ENCODE measurements at places on chromosomes 11 and 22.

- DNase-seq = no peak
These were observed 21.8 kb upstream of the CABP7 start for GRCh38 chr22:29697853-29698598.

DNA sequence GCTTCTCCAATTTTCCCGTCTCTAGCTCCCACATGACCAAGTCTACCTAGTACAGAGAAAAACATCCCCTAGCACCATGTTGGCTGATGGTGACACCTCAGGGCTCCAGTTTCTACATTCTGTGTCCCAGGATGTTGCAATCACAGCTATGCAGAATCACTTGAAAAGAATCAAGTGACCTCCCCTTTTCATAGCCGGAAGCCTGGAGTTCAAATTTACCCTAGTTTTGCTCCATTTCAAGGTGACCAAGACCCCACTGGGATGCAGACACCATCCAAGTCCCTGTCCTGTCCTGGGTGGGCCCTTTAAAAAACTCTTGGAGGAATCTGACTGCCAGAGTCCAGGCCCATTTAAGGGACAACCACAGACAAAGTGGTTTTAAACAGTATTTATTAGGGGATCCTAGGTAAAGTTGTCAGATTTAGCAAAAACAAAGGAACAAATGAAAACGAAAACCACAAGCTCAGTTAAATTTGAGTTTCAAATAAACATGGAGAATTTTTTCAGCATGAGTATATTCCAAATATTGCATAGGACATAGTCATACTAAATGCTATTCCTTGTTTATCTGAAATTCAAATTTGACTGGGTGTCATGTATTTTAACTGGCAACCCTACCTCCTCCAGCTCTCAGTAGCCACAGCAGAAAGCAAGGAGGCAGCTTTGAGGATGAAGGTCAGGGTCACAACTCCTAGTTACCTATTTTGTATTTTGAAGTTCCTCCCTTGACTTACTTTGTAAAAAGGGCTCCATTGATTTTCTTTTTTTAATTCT is 52.4 kb downstream of the MIAT start:
- no peak for DNase-seq

DNA sequence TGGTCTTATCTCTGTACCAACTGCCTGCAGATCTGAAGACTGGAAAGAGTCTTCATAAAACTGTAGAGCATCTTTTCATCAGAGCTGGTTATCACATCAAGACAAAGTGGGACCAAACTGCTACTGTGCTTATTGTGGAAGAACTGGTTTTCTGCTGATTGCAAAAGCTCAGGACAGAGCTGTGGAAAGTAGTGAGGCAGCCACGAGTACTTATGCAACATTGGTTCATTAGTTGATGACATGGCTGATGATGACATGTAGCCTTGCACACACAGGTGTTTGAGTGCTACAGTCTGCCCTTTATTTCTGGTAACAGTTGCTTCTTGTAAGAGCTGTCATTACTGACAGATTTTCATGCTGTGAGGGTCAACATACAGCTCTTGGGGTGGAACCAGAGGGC is 185.4 kb upstream of the GUCY1A2 start:
- no peak for DNase-seq

DNA sequence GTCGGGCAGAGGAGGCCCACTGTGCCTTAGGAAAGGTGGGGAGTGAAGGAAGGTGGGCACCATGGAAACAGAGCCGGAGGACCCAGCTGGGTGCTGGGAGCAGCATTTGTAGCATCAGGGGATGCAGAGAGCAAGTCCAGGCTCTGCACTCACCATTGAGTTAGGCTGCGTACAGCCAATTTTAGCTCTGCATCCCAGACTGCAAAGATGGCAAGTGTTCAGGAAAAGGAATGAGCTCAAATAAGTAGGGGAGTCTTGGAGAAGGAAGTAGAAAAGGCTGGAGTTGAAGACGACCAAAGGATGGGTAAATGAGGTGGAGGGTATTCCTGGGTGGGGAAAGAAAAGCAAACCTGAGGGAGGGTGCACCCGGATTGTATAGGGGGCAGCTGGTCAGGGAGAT is 31.6 kb upstream of the ETS1 start:
- no peak for DNase-seq

- no peak for DNase-seq
These were observed 9.8 kb downstream of the SPON1 start for GRCh38 chr11:13972043-13972910.
